ENCODE measurements at places on chromosomes 11 and 22.

- no peak for DNase-seq
These were observed 572.5 kb downstream of the BRD1 start for GRCh38 chr22:49255154-49255553.

DNA sequence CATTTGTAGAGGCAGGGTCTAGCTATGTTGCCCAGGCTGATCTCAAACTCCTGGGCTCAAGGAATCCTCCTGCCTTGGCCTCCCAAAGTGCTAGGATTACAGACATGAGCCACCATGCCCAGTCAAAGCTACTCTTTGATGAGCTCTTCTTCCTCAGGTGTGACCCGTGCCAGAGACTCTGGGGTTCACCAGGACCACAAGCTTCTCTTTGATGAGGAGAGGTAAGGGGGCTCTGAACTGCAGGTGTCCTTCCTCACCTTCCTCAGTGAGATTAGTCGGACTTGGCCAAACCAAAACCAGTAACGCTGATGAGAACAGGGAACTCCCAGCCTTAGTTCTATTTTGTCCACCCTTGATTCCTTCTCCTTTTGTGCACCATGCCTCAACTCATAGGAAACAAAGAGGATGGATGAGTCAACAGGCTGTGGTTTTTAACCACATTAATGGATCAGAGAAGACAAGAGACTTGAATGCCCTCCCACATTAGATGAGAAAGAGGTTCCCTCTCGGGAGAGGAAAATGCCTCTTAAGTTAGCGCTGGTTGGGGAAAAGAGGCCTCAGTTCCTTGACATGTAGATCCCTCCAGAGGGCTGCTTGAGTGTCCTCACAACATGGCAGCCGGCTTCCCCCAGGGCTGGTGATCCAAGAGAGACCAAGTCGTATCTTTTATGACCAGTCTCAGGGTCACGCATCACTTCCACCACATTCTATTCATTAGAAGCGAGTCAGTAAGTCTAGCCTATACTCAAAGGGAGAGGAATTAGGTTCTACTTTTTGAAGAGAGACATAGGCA, 25.7 kb upstream of the CTR9 start:
- DNase-seq, result no peak

GRCh38 chr11:128625746-128626145, 38.4 kb upstream of the ETS1 start:
- no peak for DNase-seq

- DNase-seq, result no peak
These were observed 71.5 kb upstream of the TTC12 start for GRCh38 chr11:113242767-113243397.

- DNase-seq, result no peak
These were observed 14.9 kb upstream of the GALNT18 start for GRCh38 chr11:11636671-11637070.
